ENCODE measurements at places on chromosomes 6 and 20.

DNA sequence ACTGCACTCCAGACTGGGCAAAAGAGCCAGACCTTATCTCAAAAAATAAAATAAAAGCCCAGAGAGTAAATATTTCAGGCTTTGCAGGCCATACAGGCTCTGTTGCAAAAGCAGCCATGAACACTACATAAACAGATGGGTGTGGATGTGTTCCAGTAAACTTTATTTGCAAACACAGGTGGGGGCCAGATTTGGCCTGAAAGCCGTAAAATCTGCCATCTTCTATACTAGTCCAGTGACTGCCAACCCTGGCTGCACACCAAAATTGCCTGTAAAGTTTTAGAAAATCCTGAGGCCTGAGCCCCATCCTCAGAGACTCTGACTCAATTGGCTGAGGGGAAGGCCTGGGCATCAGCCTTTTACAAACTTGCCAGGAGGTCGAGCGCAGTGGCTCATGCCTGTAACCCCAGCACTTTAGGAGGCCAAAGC lies 103.6 kb downstream of the ZMYND8 start:
- DNase-seq = no peak

DNA sequence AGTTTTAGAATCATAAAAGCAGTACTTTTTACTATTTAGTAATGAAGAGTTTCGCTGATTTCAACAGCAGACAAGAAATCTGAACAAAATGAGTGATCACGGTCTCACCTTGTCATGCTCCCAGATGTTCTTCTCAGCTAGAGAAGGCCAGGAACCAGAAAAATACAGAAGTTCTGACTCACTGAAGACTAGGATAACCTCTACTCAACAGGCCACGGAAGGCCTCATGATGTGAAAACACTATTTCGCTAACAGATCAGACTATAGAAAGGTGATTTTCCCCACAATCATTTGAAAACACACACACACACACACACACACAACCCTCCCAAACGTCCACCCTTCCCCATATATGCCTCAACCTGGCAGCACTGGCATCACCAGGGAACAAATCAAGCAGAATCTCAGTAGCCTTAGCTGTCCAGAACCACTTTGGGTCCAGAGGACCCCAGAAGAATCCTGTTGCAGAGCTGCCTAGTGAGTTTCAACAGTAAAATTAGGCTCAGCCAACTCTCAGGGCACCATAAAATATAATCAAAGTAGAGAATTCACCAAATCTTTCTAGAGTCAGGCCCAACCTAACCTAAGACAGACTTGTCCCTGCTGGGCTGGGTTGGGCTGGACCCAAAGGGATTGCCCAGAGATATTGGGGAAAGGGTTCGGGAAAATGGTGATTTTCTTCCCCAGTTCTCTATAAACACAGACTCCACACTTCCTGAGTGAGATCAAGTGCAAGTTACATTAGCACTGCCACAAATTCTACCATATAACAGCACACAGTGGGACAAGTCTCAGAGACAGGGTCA lies 7.9 kb downstream of the EXOC2 start:
- peak; percentile 66 for DNase-seq

GRCh38 chr6:110366975-110367374 lies 8.8 kb upstream of the METTL24 start:
- DNase-seq = no peak

DNA sequence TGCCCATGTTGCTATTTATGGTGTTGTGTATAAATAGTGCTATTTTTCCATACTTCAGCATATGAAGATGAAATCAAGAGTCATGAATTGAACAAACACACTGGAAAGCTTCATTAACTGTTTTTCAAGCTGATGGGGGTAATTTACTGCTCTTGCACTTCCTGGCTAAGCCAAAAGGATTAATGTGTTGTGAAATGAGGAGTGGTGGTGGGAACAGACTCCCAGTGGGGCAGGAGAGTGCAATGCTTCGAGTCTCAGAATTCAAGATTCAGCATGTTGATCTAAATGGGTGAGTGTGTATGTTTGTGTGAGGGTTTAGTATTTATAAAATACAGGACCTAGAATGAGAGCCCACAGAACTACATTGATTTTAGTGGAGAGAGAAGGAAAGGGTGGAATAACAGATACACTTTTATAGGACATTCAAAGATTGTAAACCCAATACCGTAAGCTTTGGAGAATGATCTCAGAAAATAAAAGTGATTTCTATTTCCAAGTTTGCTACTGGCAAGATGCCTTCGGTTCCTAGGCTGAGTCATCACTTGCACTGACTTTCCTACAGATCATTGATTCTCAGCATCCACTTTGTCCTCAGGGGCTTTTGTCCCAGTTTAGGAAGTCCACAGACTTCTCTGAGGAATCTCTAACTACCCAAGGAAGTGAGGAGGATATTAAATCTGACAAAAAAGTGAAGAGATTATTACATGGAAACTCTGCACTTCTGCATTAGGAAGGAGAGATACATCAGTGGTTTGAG lies 303.6 kb downstream of the TRDN start:
- DNase-seq = no peak

DNA sequence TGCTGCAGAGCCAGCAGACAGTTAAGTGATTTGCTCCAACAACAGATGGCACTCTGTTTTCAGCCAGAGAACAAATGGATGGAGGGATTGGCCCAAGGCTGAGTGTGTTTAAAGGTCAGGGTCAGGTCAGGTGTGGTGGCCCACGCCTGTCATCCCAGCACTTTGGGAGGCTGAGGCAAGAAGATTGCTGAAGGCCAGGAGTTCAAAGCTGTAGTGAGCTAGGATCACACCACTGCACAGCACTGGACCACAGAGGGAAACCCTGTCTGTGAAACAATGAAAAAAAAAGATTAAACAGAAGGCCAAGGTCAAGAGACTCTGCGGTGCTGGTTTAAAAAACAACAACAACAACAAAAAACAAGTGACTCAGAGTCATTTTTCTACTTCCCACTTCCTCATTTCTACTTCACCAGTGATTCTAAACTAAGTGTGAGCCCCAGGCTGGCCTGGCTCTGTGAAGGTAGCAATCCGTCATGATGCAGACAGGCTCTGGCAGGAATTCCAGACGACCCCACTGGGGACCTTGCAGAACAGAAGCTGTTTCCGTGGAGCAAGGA lies 42.5 kb upstream of the ARMC2 start:
- DNase-seq = no peak

GRCh38 chr20:39039261-39039660 lies 77.1 kb downstream of the DHX35 start:
- DNase-seq = no peak

- DNase-seq = no peak
Measured at GRCh38 chr6:107534571-107535141, 44.7 kb downstream of the SOBP start.

DNA sequence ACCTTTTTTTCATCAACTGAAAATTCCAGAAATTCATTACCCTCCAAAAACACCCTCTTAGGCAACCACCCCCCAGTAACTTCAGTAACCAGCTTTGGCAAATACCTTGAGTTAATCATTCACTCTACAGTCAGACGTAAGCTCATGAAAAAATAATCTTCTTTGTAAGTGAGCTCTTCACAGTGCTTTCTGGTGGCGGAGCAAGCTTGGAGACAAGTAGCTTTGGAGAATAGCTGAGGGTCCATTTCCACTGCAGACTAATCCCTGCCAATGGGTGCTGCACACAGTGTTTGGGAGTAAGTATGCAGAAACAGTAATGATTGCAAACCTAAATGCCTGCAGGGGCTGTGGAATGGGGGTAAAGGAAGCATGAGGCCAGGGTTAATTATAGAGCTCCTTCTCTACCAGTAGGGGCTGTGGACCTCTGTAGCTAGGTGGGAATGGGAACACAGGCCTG lies 56.8 kb upstream of the HINT3 start:
- no peak for DNase-seq

- no peak for DNase-seq
Measured at GRCh38 chr20:16158090-16158975, 414.9 kb downstream of the KIF16B start.

DNA sequence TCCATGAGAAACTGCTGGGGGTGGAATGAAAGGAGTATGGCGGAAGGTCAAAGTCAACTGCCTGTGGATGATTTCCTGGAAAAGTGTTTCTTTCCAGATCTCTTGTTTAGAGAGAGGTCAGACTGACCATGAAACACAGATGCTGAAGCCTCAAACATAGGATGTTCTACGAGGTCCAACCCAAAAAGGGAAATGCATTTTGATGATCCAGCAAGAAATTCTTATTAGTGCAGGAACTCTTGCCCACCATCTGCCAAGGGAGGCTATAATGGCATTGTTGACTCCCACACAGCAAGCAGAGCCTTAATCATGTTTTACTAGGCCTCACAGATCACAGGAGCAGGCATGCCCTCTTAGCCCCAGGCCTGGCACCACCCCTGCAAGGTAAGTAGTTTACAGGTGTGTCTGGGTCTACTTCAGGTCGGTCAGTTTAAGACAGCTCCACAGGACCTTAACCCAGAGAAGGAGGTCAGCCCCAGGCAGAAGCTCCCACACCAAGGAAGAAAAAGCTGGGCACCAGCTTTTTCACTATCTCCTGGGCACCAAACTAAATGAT lies 67.6 kb upstream of the CNKSR3 start:
- DNase-seq = no peak

GRCh38 chr6:162371121-162371520 lies 356.4 kb downstream of the PRKN start:
- DNase-seq = no peak

DNA sequence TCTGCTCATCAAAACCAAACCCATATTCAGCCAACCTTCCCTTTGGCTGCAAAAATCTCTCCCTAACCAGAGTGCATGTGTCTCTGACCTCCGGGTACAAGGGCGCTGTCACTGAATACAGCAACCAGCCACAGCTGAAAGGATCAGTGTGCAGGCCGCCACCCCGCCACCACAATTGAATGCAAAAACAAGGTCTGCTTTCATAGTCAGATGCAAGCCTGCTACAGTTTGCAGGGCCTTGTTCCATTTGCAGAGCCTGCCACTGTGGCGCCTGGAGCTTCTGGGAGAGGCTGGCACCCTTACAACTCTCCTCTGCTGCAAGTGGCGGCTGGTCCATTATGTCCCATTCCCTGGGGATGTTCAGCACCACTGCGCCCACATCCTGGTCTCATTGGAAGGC lies 23.5 kb downstream of the MDGA1 start:
- DNase-seq = no peak

DNA sequence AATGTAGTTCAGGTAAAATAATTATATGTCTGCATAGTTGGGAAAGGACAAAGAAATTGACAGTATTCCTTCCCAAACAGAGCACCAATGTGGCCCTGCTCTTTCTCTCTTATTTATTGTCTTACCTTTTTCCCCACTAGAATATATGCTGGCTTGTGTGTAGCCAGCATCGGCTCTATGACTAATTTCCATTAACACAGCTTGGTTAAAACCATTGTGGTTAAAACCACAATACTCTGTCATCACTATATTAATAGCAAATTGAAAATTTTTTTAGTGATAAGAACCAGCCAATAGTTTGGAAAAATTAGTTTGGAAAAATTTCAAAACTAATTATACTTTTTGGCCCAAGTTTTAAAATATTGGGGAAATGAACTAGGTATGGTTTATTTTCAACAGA lies 535.1 kb downstream of the UTRN start:
- DNase-seq = no peak

DNA sequence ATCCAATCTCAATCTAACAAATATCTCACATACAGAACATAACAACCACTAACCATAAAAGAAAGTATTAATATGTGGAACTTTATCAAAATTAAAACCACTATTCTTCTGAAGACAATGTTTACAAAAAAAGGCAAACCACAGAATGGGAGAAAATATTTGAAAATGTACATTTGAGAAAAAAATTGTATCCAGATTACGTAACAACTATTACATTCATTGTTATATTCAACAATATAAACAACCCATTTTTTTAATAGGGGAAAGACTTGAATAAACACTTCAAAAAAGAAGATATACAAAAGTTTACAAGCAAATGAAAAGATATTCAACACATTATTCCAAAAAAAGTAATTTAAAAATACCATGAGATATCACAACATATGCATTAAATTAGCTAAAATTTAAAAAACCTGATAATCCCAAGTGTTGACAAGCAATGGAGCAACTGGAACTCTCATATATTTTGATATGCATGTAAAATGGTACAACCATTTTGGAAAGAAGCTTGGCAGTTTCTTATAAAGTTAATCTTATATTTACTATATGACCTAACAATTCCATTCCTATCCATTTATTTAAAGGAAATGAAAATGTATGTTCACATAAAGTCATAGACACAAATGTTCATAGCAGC lies 124.3 kb upstream of the CDYL start:
- no peak for DNase-seq

DNA sequence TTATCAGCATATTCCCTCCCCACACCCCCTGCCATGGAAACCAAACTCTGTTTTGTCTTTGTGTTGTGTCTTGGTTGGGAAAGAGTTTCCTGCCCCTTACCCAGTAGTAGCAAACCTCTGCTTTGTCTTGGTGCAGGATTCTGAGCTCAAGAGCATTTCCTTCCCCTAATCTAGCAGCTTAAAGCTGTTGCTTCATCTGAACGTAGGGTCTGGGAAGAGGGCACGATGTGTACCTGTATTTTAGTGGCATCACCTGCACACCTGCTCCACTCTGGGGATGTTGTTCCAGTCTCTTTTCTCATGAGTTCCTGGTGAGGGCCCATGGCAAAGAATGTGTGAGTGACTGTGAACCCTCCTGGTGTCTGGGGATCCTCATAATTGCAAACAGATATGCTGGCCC lies 164.7 kb downstream of the SCP2D1 start:
- no peak for DNase-seq

DNA sequence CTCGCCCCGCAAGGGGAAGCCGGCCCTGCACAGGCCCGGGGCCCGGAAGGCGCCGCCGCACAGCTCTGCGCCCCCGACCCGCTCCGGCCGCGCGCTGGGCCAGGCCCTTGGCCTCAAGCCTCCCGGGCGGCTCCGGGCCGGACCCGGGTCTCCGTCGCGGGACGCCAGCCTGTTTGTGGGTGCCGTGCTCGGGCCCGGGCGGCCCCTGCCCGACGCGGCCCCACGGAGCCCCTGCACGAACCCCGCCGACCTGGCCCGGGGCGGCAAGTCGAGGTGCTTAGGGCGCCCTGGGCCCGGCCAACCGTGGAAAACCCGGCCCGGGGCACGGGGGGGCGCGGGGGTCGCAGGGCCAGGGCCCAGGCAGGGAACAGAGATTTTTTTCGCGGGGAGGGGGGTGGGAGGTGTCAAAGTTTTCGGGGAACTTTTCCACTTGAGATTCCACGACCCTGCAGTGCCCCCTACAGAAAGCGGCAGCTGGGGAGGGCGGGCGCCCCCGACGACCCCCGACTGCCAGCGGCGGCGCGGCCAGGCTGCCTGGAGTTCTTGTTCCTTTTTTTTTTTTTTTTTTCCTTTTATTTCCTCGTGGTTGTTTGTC lies 805 bp upstream of the STX16 start:
- no peak for DNase-seq

- no peak for DNase-seq
Measured at GRCh38 chr6:75272145-75272840, 12.3 kb downstream of the TMEM30A start.

- no peak for DNase-seq
Measured at GRCh38 chr6:6840831-6841291, 252.3 kb downstream of the LY86 start.

- no peak for DNase-seq
Measured at GRCh38 chr6:41739041-41739440, 3.6 kb upstream of the TFEB start.

Data from MM.1S (cell line).